ENCODE measurements at places on chromosomes 6 and 20.

- no peak for DNase-seq
These were observed 19.1 kb downstream of the ZSCAN23 start for GRCh38 chr6:28424163-28424562.

- no peak for DNase-seq
These were observed 89.8 kb downstream of the ANKRD6 start for GRCh38 chr6:89522778-89523177.

- DNase-seq: no peak
These were observed 59.0 kb downstream of the CTCFL start for GRCh38 chr20:57465943-57466342.

GRCh38 chr6:90492798-90493197 lies 94.1 kb downstream of the MAP3K7 start:
- no peak for DNase-seq

GRCh38 chr6:15481390-15482291 lies 181.2 kb downstream of the DTNBP1 start:
- DNase-seq: no peak

- no peak for DNase-seq
These were observed 65.5 kb downstream of the PLCB4 start for GRCh38 chr20:9134346-9134745.

DNA sequence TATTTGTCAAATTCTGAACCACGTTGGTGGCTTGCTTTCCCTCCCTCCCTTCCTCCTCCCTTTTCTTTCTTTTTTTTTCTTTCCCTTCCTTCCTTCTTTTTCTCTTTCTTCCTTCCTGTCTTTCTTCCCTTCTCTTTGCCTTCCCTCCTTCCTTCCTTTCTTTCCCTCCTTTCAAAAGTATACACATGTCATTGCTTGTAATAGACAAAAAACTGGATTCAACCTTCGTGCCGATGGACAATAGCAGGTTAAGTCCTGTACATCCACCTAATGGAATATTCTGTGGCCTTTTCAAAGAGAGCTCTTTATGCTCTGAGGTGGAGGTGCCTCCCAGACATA lies 72.2 kb downstream of the BANF2 start:
- no peak for DNase-seq

DNA sequence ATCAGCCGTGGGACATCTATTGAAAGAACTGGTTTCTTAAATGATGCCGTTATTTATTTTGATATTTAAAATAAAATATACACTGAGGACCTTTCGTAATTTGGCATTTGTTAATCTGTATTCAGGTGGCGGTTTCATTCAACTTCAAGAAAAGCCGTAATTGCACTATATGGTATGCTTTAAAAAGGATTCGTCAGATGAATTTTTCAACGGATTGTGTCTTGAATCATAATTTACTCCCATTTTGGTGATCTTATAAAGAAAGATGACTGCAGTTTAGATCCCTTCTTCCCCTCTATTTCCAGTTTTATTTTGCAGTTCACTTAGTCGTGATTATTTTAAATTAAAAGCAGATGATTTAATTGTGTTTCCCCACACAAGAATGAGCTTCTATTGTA lies 761 bp downstream of the KLHL32 start:
- no peak for DNase-seq

- DNase-seq: no peak
These were observed 156.8 kb upstream of the JARID2 start for GRCh38 chr6:15088904-15089568.

DNA sequence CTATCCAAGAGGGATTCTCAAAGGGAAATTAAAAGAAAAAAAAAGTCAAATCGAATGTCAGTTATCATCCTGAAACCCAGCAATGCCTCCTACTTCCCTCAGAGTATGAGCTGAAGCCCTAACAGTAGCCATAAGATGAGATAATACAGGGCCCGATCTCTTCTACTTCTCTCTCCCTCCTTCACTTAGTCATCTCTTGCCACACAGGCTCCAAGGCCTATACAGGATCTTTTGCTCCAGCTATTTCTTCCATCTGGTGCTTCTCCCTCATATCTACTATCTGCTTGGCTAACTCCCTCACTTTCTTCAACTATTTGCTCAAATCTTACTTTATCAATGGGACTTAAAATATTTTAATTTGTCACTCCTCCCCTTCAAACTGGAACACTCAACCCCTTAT lies 215.3 kb downstream of the RNGTT start:
- no peak for DNase-seq

DNA sequence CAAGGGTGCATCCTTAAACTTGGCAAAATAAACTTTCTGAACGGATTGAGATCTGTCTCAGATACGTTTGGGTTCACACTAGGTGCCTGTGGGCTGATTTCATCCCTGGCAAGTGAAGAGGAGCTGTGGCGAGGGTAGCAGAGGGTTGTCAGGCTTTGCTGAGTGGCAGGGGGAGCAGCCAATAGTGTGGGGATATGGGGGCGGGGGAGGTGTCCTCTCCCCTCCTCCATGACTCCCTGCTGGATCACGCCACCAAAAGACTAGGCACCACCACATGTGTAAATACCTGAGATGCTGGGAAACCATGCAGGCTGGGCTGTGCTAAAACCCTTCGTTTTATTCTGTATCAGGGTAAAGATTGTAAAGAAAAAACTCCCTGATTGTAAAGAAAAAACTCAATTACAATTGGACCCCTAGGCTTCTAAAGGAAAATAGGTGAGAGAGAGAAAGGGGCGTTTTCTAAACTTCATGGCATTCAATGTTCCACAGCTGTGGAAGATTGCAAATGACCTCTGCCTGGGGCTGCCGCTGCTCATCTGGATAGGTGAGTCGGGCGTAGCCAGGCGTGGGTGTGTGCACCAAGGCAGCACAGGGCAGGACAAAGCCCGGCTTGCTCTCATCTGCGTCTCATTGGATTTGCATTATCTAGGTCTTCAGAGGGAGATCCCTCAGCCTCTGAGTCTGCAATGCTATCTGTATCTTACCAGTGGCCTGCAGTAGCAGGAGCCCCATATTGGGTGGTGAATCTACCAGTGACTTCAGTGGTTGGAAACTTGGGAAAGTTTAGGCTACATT lies 26.9 kb upstream of the ADTRP start:
- DNase-seq: no peak

DNA sequence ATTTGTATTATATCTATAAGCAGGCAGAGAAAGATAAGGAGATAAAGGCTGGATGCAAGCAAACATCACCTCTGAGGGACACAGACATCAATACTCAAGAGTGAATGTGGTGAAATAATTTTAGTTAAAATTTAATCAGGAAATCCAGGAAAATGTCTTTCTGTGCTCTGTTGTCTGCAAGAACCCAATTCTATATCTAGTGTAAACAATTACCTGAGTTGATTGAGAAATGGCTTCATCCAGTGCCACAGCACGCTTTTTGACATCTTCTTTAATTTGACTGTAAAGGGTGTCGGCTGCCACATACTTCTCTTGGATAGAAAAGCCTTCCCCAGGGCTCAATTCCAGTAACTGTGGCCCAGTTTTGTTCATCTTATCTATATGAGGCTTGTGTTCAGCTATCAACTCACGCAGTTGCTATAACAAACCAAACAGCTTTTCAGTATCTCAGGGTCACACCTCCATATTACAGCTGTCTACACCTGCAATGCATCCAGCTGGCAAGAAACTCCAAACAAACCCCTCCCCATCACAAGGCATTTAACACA lies 131.6 kb downstream of the DST start:
- DNase-seq: no peak

DNA sequence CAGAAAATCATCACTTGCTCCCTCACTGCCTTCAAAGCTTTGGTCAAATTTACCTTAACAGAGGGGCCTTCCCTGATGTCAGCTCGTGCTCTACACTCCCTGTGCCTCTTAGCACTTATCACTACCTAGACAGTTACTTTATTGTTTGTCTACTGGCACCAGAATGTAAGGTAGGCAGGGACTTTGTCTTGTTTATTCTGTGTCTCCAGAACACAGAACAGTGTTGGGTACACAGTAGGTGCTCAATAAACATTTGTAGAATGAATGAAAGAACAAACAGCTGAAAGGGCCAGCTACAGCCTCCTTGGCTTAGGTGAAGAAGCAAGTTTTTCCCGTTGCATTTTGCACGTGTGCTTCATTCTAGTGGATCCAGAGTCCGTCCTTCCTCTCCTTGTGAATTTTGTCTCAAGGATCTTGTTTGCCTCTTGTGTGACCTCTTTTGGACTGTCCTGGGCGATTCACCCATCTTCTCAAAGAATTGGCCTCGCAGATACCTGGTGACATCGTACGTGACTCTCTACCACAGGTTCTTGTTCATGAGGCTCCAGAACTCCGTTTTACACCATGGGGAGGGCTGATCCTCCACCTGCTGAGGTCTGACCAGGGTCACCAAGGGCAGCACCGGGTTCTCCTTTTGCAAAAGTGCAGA lies 84.2 kb upstream of the ARMC2 start:
- DNase-seq: no peak

DNA sequence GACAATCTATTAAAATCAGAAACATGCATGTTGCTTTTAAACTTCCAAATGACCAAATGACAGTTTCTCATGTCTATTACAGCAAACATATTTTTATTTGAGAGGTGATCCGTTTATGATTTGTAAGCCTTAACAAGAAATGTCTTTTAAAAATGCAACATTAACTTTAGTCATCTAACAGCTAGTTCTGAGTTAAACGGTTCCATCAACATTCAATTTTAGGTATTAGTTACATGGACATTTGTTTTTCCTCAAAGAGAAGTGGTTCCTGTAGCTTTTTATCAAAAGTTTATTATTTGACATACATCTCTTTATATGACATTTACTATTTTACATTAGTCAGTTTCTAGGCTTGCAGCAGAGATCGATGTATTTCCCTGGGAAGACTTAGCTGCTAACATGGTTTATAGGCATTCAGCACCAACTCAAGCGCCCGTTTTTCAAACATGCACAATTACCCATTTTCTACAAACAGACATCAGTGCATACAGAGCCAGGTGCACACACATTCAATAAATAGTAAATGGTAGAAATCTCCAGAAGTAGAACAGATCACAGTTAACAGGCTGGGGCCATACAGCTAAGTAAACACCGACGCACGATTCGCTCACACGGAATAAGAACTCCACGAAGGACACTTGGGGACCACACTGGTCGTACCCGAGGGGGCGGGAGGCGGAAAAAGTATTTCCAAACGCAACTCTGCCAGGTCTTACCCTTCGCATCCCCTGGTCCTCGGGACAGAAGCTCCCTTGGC lies 882 bp downstream of the CNR1 start:
- no peak for DNase-seq

DNA sequence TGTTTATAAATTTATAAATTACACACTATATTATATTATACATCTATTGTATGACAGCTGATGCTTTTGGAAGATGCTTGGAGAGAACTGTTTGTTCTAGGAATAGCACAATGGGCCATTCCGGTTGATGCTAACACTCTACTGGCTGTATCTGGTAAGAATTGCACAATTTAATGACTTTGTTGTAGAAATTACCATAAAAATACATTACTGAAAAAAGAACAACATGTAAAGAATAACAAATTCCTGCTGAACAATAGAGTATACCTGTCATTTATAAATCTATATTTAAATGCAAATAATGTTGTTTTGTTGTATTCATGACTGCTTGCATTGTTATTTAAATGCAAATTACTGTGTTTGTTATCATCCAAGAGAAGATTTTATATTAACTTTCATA lies 14.4 kb downstream of the NR2E1 start:
- no peak for DNase-seq

DNA sequence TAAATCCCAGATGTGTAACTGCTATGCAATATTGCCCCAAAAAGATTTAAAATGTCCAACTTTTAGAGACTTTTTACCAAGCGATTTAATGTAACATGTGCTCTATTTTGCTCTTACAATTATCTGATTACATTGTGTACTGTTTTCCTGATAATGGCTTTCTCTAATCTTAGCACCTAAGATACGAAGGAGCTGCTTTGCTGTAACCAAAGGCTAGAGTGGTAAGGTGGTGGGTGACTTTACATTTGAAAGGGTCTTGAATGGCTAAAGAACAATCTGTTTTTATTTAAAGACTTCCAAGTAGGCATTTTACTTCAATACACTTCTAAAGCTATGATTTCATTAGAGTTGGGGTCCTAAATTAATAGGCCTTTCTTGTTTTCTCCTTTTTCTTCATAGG lies 1201.6 kb upstream of the MAP3K7 start:
- DNase-seq: no peak

DNA sequence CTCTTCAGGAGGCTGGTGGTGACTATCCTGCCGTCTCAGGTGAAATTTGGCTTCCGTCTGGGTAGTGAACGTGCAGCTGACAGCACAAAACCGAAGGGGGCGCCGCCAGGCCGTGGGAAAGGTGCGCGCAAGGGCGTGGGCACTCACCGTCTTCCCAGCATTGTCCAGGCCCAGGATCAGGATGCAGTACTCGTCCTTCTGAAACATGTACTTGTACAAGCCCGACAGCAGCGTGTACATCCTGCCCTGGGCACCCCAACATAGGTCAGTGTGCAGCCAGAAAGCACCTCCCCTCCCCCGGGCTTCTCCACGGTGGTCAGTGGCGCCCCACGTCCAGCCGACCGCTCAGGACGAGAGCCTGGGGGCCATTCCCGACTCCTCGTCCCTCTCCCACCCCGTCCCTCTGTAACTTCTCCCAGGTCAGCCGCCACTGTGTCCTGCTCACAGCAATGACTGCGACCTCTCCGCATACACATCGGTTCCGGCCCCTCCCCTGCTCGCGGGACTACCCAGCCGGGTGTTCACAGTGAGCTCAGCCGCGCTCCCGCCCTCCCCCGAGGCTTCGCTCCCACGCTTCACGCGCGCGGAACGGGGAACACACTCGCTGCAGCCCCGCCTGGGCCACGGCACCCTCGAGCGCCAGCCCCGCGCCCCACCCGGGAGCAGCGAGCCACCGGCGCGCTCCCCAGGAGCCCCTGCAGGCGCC lies 771 bp downstream of the ARFRP1 start:
- peak; percentile 69 for DNase-seq

GRCh38 chr20:57880571-57880892 lies 170.7 kb upstream of the PMEPA1 start:
- no peak for DNase-seq

DNA sequence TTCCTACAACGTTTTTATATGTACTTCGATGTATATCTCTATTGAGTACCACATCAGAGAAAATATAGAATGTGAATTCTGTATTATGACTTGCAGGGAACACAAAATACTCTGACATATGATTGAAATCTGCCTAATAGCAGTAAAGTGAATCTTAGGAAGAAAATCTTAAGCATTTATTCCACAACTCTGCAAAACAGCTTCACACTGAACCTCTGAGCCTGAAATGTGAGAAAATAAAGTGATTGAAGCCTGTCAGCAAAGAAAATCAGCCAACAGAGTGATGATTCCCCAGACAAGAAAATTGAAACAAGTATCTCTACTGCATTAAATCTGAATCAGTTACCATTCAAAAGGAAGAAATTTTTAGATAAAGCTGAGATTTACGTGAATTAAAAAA lies 499.5 kb upstream of the RNF217 start:
- no peak for DNase-seq

GRCh38 chr6:15553736-15554294 lies 109.0 kb downstream of the DTNBP1 start:
- peak; percentile 38 for DNase-seq
